ENCODE measurements at places on chromosomes 3 and 15.

GRCh38 chr3:55330355-55330754 lies 156.8 kb downstream of the WNT5A start:
- DNase-seq = peak; percentile 65

DNA sequence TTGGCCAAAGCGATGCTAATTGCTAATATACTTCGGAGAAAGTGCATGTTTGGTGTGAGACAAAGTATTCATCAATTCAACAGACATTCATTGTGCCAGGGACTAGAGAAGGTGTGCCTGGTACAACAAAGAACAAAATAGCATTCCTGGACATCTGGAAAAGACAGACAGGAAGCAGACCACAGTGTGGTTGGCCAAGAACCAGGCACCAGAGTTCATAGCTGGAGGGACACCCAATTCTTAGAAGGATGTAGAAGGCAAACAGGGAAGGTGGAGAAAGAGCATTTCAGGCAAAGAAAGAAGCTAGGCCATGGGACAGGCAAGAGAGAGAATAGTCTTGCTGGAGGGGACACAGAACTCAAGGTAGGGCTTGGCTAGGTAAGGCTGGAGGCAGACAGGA lies 105.8 kb upstream of the ETV5 start:
- DNase-seq = no peak

- DNase-seq = no peak
These were observed 12.0 kb upstream of the FGD5 start for GRCh38 chr3:14806641-14807263.

- no peak for DNase-seq
These were observed 486.8 kb downstream of the GABRG3 start for GRCh38 chr15:27457766-27458165.

- no peak for DNase-seq
These were observed 593.3 kb downstream of the UNC13C start for GRCh38 chr15:54571576-54571975.

GRCh38 chr3:99176169-99176964 lies 274.9 kb upstream of the DCBLD2 start:
- no peak for DNase-seq

DNA sequence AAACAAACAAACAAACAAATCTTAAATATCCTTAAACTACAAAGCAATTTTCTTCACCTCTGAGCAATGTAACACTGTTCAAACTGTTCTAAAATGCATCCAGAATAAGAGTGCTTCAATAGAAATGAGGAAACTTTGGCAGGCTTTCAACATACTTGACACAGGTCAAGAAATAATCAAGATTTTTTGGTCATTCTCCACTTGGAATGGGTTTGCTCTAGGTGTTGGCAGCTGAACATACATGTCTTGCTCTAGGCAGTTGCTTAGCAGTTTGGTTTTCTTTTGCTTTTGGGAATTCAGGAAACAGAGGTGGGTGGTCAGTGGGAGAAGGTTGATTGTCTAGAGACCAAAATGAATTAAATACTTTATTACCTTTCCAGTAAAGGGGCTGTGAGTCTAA lies 1.4 kb upstream of the LRRC3B start:
- DNase-seq = no peak

DNA sequence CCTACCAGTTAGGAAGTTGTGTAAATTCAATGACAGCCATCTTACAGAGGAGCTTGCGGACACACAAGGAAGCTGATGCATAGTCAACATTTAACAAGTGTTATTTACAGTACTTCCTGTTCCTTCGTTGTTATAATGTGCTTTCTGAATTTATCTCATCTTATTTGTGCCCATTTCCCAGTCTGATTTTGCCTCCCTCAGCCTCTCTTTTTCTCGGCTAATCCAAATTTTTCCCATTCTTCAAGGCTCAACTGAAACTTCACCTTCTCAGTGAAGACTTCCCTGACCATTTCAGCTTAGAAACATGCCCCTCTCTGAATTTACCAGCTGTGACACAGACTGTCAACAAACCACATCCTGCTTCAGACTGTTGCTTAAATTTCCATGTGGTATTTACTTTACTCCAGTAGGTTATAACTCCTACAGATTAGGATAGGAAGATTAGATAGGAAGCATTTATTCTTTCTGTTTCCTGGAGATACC lies 55.7 kb upstream of the CP start:
- peak; percentile 49 for DNase-seq

DNA sequence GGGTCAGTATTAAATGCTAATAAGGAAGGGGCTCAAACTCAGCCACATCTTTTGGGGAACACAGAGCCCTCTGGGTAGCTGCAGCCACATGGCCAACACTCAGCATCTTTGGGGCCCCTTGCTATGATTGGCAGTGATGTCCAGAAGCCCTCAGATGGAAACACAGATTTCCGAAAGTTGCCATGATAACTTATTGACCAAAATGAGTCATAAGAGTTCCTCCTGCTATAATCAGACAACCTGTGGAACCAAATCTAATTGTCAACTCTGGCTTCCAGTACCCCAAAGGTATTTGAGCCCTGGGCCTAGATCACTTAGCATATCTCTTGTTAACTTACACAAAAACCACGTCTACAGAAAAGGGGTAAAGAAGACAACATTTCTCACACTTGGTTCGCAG lies 392.2 kb downstream of the KCNH8 start:
- no peak for DNase-seq

DNA sequence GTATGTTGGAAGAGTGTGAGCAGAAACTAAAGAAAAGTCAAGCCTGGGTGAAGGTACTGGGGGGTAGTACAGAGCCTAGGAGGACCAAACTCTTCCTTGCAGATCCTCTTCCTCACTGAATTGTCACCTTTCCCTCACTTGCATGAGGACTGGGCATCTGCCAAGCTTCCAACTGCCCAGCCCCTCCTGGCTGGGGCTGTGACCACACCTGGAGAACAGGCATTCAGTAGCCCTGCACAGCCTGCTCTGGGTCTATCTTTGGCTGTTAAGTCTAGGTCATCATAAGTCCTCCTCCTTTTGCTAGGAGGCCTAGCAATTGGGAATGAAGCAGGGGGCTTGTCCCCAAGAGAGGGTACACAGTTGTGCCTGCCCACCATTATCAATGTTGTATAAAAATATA lies 55.2 kb downstream of the CAPN7 start:
- no peak for DNase-seq

DNA sequence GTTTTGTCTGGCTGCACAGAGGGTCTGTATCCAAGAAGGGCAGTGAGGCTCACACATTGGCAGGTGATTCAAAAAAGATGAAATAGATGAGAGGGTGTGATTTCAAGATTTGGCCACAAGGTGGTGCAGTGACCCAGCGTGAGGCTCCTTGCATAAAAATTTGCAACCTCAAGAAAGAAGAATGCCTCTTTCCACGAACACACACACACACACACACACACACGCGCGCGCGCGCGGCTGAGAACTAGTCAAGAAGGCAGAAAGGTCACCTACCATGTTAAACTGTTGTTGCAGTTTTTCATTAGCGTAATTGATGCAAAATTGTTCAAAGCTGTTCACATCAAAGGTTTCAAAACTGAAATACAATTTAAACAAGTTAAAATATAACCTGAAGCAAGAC lies 39.2 kb downstream of the MYO5C start:
- DNase-seq = peak; percentile 71

- DNase-seq = no peak
These were observed at the start of gene SNX22 for GRCh38 chr15:64151727-64152506. Gene SNX22, plus strand, starts transcription at chr15:64151731. Its CDS starts 45 bp downstream, at chr15:64151776.

- no peak for DNase-seq
These were observed 74.9 kb downstream of the ADCY5 start for GRCh38 chr3:123374016-123374415.

DNA sequence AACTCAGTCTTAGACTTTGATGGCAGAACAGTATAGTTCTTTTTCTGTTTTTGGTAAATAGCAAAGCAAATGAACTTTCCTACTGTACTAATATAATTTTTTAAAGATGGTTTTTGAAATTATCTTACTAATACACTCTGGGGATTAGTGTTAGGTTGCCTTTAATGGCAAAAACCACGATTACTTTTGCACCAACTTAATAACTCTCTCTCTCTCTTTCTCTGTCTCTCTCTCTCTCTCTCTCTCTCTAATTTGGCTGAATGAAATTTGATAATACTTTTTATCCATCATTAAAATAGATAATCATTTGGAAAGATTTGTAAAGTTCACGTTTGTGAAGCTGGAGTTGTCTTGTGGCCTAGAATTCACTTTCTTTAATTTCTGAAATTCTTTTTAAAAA lies 257.8 kb downstream of the LPP start:
- DNase-seq = no peak

GRCh38 chr15:73540161-73540560 lies 93.0 kb downstream of the NPTN start:
- DNase-seq = no peak

DNA sequence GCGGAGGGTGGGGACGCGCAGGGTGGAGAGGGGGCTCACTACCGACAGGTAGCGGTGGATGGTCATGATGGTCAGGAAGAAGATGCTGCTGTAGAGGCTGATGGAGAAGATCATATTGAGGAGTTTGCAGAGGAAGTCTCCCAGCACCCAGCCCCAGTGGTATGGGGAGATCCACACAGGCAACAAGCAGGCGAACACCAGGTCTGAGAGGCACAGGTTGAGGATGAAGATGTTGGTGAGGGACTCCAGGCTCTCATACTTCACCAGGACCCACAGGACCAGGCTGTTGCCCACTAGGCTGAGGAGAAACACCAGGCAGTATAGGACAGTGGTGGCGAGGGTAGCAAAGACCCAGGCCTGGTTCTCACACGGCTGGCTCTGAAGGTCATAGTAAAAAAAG lies 5.8 kb downstream of the XCR1 start:
- DNase-seq = no peak

- no peak for DNase-seq
These were observed 50.7 kb downstream of the UMPS start for GRCh38 chr3:124780761-124781475.

- DNase-seq = no peak
These were observed 34.1 kb downstream of the ZNF710 start for GRCh38 chr15:90035095-90035839.
